Neural crest cell (in vitro differentiated cells): ENCODE measurements at places on chromosomes 2 and 18.

GRCh38 chr2:101251844-101252407 lies 760 bp upstream of the CNOT11 start:
- no peaks in the 10 kb centered on the region for H3K27me3 ChIP-seq
- peaks cover 42% of the 10 kb centered on the region for H3K4me1 ChIP-seq
- H3K36me3 ChIP-seq, result peaks cover 4% of the 10 kb centered on the region

GRCh38 chr2:136517716-136518115 lies 247.6 kb upstream of the THSD7B start:
- H3K4me1 ChIP-seq, result no peaks in the 10 kb centered on the region
- peaks cover 59% of the 10 kb centered on the region for H3K27me3 ChIP-seq
- H3K36me3 ChIP-seq, result no peaks in the 10 kb centered on the region
- H3K4me3 ChIP-seq, result no peak overlapping the region
- no peak for DNase-seq

DNA sequence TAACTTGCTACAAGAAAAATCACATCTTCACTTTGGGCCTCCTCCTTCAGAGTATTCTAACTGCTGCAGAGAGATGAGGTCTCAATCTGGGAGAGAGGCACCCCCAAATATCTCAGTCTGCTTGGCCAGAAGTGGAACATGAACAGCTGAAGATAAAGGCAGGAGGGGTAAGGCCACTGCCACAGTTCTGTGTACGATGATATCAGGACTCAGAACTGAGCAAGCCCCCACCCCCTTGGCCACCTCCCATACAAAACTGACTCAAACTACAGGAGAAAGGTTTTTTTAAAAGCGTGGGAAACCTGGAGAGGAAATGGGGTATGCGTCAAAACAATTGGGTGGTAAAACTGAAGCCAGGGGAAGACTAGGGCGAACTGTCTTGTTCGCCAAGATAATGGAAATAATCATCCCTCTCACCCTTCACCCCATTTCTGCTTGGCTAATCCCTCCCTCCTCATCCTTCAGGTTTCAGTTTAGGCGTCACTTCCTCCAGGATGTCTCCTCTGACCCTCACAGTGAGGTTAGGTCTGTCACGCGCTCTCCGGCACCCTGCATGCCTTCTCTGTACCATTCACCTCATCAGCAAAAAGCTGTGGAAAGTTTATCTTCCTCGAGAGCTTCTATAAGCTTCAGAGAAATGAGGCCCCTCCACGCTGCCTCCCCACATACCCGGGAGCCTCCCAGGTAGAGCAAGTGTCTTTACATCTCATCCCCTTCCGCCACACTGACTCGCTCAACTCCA lies 64.4 kb downstream of the SFXN5 start:
- H3K27me3 ChIP-seq, result no peaks in the 10 kb centered on the region
- H3K36me3 ChIP-seq, result no peaks in the 10 kb centered on the region
- H3K4me3 ChIP-seq, result no peak overlapping the region
- H3K4me1 ChIP-seq, result no peaks in the 10 kb centered on the region

GRCh38 chr2:186909095-186909494 lies 60.1 kb upstream of the ZSWIM2 start:
- H3K36me3 ChIP-seq, result no peaks in the 10 kb centered on the region
- no peak overlapping the region for H3K27ac ChIP-seq
- no peak overlapping the region for H3K4me3 ChIP-seq
- DNase-seq, result no peak
- no peaks in the 10 kb centered on the region for H3K27me3 ChIP-seq

- H3K27me3 ChIP-seq, result no peaks in the 10 kb centered on the region
- H3K27ac ChIP-seq, result peak overlapping the region; percentile 97
- no peak for DNase-seq
- peaks cover 12% of the 10 kb centered on the region for H3K36me3 ChIP-seq
- peaks cover 54% of the 10 kb centered on the region for H3K4me1 ChIP-seq
Measured at GRCh38 chr2:55231546-55232083, 478 bp downstream of the CLHC1 start.

DNA sequence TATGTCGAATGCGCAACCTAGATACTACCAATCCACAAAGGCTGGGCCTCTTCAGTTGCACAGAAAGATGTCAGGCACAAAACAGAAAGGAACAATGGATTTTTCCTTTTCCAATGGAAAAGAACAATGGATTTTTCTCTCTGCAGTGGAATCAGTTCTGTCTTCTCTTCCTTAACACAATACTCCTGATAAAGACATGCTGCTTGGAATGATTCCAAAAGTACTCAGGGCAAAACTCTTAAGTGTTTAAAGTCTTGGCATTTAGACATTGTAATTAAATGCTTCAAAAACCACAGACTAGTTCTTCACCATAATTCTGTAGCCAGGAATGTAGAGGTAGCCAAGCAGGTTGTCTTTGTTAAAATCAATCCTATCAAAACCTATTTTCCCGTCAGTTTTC lies 46.7 kb upstream of the FLACC1 start:
- H3K27me3 ChIP-seq, result no peaks in the 10 kb centered on the region
- H3K4me1 ChIP-seq, result peaks cover 12% of the 10 kb centered on the region
- no peak overlapping the region for H3K4me3 ChIP-seq
- DNase-seq, result no peak
- H3K27ac ChIP-seq, result peak overlapping the region; percentile 35

GRCh38 chr2:236665572-236666118 lies 96.0 kb downstream of the ACKR3 start:
- no peak overlapping the region for H3K4me3 ChIP-seq
- peaks cover 21% of the 10 kb centered on the region for H3K4me1 ChIP-seq
- no peak overlapping the region for H3K27ac ChIP-seq
- no peaks in the 10 kb centered on the region for H3K36me3 ChIP-seq
- no peaks in the 10 kb centered on the region for H3K27me3 ChIP-seq

GRCh38 chr2:174792309-174793025 lies 28.2 kb upstream of the CHRNA1 start:
- DNase-seq, result no peak
- no peak overlapping the region for H3K27ac ChIP-seq
- no peak overlapping the region for H3K4me3 ChIP-seq
- H3K36me3 ChIP-seq, result peaks cover 4% of the 10 kb centered on the region

DNA sequence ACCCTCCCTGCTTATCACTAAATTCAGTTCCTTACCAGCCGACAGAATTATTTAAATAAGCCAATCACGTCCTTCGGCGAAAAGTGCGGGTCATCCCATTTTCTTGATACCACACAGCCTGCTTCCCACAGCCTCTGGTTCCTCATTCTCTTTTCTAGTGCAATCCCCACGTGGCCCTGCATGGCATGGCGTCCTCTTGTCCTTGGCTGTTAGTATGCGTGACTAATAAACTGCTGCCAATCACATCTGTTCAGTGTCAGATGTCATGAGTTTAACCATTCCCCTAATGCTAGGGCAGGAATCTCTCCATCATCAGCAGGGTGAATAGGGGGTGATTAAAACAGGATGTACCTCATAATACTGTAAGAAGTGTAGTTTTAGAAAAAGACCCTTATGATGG lies 62.8 kb upstream of the TSPYL6 start:
- no peaks in the 10 kb centered on the region for H3K27me3 ChIP-seq
- no peak overlapping the region for H3K4me3 ChIP-seq
- no peak for DNase-seq
- no peaks in the 10 kb centered on the region for H3K4me1 ChIP-seq
- peaks cover 3% of the 10 kb centered on the region for H3K36me3 ChIP-seq

DNA sequence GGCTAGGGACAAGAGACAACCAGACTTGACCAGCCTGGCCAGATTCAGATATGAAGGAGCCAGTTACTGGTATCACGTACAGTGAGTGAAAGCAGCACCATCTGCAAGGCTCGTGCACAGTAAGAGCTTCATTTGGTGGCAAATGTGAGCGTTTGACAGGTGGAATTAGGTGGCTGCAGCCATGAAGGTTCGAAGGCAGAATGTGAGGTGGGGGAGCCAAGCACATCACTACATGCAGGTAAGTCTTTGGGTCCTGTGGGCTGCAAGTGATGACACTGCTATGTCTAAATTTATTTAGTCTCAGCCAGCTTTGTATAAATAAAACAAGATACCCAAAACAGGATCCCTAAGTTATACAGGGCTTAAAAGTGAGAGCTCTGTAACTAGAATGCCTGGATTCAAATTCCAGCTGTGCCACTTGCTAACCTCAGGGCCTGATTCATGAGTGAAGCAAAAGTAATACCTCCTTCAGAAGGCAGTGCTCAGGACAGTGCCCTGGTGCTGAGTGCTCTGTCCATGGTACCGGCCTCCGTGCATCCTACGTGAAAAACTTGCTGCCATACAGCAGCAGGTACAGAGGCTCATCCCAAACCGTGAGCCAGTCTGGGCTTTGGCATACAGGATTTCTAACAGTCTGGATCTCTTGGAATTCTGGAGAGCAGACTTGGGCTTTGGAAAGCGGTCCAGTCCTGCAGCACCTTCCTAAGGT lies 18.6 kb downstream of the DDX18 start:
- peaks cover 4% of the 10 kb centered on the region for H3K4me1 ChIP-seq
- peaks cover 2% of the 10 kb centered on the region for H3K27me3 ChIP-seq
- H3K36me3 ChIP-seq, result peaks cover 7% of the 10 kb centered on the region
- no peak overlapping the region for H3K4me3 ChIP-seq
- H3K27ac ChIP-seq, result no peak overlapping the region

DNA sequence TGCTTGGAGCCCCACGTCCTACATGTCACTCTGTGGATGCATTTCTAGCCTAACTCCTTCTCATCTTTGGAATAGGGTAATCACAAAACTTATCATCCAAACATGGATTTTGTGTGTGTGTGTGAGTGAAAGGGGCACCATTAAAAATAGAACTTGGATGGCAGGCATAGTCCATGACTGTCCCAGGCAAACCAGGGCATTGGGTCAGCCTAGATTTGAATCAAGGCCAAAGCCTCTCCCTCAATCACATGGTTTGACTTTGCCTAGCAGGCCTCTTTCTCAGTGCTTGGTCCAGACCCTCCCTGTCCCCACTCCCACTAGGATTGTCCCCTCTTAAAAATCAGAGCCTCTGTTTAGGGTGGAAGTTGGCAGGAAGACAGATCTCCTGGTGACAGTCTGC lies 67.4 kb upstream of the BCL2L11 start:
- no peak overlapping the region for H3K4me3 ChIP-seq
- no peaks in the 10 kb centered on the region for H3K27me3 ChIP-seq
- no peak for DNase-seq
- H3K4me1 ChIP-seq, result peaks cover 15% of the 10 kb centered on the region
- H3K27ac ChIP-seq, result no peak overlapping the region
- no peaks in the 10 kb centered on the region for H3K36me3 ChIP-seq

DNA sequence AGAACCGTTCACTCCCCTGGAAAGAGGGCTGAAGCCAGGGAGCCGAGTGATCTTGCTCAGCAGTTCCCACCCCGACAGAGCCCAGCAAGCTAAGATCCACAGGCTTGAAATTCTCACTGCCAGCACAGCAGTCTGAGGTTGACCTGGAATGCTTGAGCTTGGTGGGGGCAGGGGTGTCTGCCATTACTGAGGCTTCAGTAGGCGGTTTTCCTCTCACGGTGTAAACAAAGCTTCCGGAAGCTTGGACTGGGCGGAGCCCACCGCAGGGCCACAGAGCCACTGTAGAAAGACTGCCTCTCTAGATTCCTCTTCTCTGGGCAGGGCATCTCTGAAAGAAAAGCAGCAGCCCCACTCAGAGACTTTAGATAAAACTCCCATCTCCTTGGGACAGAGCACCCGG lies 180.8 kb downstream of the WDR7 start:
- peaks cover 10% of the 10 kb centered on the region for H3K4me1 ChIP-seq
- H3K27me3 ChIP-seq, result no peaks in the 10 kb centered on the region
- H3K27ac ChIP-seq, result no peak overlapping the region
- no peak overlapping the region for H3K4me3 ChIP-seq
- DNase-seq, result no peak

- no peak for DNase-seq
- peaks cover 58% of the 10 kb centered on the region for H3K4me1 ChIP-seq
- no peak overlapping the region for H3K27ac ChIP-seq
- H3K27me3 ChIP-seq, result no peaks in the 10 kb centered on the region
- H3K36me3 ChIP-seq, result no peaks in the 10 kb centered on the region
- H3K4me3 ChIP-seq, result no peak overlapping the region
Measured at GRCh38 chr2:8265476-8266226, 416.2 kb upstream of the ID2 start.

GRCh38 chr18:12947285-12948049 lies at the start of gene SEH1L:
SEH1L (plus strand) TSS chr18:12948011; CDS start chr18:12948122, 111 bp downstream.
- peaks cover 37% of the 10 kb centered on the region for H3K4me1 ChIP-seq
- peak within 1 kb of the TSS; percentile 98 for H3K27ac ChIP-seq
- peak; percentile 98 for DNase-seq
- no peaks in the 10 kb centered on the region for H3K27me3 ChIP-seq
- peak within 1 kb of the TSS; percentile 92 for H3K4me3 ChIP-seq
- H3K36me3 ChIP-seq, result peaks cover 13% of the 10 kb centered on the region

GRCh38 chr2:216408426-216409290 lies 3.6 kb upstream of the SMARCAL1 start:
- H3K27me3 ChIP-seq, result peaks cover 3% of the 10 kb centered on the region
- no peak for DNase-seq
- no peak overlapping the region for H3K27ac ChIP-seq
- H3K36me3 ChIP-seq, result no peaks in the 10 kb centered on the region
- peaks cover 36% of the 10 kb centered on the region for H3K4me1 ChIP-seq

GRCh38 chr18:59624369-59624765 lies 72.9 kb downstream of the CCBE1 start:
- no peak overlapping the region for H3K27ac ChIP-seq
- peaks cover 12% of the 10 kb centered on the region for H3K27me3 ChIP-seq
- H3K4me1 ChIP-seq, result no peaks in the 10 kb centered on the region
- DNase-seq, result no peak
- no peak overlapping the region for H3K4me3 ChIP-seq

- no peak overlapping the region for H3K4me3 ChIP-seq
- no peaks in the 10 kb centered on the region for H3K27me3 ChIP-seq
- no peak for DNase-seq
- H3K27ac ChIP-seq, result no peak overlapping the region
- peaks cover 45% of the 10 kb centered on the region for H3K4me1 ChIP-seq
Measured at GRCh38 chr2:225010804-225011203, 31.5 kb downstream of the DOCK10 start.

- H3K27ac ChIP-seq, result no peak overlapping the region
- no peak for DNase-seq
- H3K36me3 ChIP-seq, result peaks cover 24% of the 10 kb centered on the region
Measured at GRCh38 chr2:26892922-26893524, 45.1 kb downstream of the DPYSL5 start.

GRCh38 chr2:9629222-9630116 lies 1.3 kb downstream of the YWHAQ start:
- DNase-seq, result no peak
- H3K4me1 ChIP-seq, result peaks cover 63% of the 10 kb centered on the region
- H3K27me3 ChIP-seq, result no peaks in the 10 kb centered on the region
- H3K27ac ChIP-seq, result peak overlapping the region; percentile 98

DNA sequence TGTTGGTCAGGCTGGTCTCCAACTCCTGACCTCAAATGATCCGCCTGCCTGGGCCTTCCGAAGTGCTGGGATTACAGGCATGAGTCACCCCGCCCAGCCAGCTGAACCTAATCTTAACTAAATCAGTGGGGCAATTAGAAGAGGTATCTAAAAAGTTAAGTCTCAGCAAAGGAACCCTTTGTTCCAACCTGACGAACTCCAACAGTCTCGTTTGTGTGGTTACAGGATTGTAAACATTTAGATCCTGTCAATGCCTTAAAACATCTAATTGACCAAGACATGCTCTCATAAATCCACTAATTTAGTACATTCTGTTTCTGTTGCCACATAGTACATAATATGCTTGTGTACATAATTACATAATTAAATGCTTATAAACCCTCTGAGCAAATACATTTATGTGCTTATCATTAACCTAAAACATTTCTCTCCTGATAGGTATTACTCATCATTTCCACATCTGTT lies 31.1 kb upstream of the STK39 start:
- no peak overlapping the region for H3K4me3 ChIP-seq
- no peaks in the 10 kb centered on the region for H3K27me3 ChIP-seq
- no peaks in the 10 kb centered on the region for H3K36me3 ChIP-seq
- DNase-seq, result no peak
- no peak overlapping the region for H3K27ac ChIP-seq

- no peaks in the 10 kb centered on the region for H3K27me3 ChIP-seq
- peak overlapping the region; percentile 86 for H3K4me3 ChIP-seq
- DNase-seq, result no peak
- H3K36me3 ChIP-seq, result peaks cover under 1% of the 10 kb centered on the region
- H3K4me1 ChIP-seq, result peaks cover 27% of the 10 kb centered on the region
Measured at GRCh38 chr18:49460976-49461601, 644 bp upstream of the DYM start.
